Stimulated activated CD8-positive, alpha-beta memory T cell treated with anti-CD3 and anti-CD28 coated beads, Interleukin-15, amount 100 ng/mL, for 48 hours (primary cell): ENCODE measurements at places on chromosomes 5 and 9.

- DNase-seq = no peak
Measured at GRCh38 chr5:124658867-124659557, 87.4 kb downstream of the ZNF608 start.

- no peak for DNase-seq
Measured at GRCh38 chr9:69295872-69296552, 29.0 kb upstream of the ENTREP1 start.

DNA sequence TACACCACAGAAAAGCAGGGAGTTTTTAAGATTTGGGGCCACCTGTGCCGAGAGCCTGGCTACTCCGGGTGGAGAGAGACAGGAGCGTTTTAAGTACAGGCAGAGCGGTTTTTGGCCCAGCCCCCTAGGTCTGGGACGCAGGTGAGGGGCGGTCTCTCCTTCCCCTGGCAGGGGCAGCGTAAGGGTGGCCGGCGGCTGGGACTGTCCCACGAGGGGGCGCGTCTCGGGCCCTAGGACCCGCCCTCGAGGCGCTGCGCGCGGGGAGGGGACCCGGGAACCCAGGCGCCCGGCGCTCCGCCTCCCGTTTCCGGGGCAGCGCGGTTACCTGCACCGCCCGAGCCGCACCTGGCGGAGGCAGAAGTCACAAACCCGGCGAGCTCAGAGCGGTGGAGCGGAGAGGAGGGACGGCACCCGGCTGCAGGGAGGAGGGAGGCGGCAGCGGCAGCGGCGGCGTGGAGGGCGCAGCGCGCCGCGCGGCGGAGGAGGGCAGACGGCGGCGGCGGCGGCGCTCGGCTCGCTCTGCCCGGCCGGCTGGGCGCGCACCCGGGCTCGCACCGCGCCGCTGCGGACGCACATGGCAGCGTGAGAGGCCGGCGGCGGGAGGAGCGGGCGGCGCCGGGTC lies at the start of gene WWC1:
WWC1 (plus strand) TSS at position 304 of the 622 bp plus-strand sequence. CDS start 508 bp downstream, outside the sequence.
- DNase-seq = no peak

DNA sequence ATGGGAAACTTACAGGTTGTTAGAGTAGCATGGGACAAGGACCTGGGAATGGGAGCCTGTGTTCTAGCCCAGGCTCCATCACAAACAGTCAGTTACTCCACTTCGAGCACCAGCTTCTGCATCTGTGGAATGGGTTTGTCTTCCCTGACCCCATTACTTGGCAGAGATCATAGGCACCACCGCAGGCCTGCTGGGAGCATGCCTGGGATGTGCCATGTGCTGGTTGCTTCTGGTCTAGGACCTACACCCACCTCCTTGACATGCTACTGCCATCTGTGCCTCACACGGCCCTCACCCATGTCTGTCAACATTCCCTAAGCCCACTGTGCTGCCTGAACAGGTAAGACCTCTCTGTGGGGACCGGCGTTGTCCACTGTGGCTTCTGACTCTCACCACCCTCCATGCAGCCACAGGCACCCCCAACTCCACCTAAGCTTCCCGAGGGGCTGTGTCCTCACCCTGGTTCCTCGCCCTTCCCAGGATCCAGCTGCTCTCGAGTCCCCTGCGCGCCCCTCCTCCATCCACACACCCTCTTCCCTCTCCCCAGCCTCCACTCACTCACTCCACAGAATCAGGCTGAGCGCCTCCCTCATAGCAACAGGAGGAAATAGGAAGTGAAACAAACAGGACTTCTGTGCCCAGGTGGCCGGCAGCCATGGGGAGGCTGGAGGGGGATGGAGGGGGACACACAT lies 85.9 kb upstream of the FAM120A start:
- DNase-seq = no peak

DNA sequence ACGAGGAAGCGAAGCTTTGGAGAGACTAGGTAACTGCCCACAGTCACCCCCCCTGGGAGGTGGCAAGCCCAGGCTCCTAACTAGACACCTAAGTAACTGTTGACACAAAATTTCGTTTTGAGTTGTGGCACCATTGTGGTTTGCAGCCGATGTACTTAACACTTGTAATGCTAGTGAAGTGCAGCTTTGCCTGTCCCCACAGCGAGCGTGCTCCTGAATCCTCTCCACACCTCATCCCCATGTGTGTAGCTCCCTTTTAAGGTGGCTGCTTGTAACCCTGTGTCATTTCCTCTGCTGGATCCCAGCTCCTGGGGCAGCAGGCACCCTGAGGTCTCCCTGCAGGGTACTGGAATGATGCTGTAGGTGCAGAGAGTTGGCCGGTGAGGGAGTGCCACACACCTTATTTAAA lies 114.9 kb downstream of the TRIO start:
- DNase-seq = no peak

DNA sequence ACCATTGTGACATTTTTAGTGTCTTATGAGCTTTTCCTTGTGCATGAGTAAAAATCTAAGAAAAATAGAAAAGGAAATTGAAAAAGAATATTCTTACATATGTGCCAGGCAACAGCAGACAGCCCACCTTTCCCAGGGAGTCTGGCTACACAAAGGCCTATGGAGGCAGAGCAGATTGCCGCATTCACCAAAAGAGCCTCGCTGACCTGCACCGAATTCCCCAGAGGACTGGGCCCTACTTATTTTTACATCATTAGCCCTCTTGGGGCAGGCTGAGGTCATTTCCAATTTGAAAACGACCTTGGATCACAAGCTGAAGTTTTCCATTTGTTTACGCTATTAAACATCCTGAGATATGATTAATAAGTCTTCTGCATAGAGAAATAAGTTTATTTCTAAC lies 66.2 kb upstream of the WDR41 start:
- no peak for DNase-seq

DNA sequence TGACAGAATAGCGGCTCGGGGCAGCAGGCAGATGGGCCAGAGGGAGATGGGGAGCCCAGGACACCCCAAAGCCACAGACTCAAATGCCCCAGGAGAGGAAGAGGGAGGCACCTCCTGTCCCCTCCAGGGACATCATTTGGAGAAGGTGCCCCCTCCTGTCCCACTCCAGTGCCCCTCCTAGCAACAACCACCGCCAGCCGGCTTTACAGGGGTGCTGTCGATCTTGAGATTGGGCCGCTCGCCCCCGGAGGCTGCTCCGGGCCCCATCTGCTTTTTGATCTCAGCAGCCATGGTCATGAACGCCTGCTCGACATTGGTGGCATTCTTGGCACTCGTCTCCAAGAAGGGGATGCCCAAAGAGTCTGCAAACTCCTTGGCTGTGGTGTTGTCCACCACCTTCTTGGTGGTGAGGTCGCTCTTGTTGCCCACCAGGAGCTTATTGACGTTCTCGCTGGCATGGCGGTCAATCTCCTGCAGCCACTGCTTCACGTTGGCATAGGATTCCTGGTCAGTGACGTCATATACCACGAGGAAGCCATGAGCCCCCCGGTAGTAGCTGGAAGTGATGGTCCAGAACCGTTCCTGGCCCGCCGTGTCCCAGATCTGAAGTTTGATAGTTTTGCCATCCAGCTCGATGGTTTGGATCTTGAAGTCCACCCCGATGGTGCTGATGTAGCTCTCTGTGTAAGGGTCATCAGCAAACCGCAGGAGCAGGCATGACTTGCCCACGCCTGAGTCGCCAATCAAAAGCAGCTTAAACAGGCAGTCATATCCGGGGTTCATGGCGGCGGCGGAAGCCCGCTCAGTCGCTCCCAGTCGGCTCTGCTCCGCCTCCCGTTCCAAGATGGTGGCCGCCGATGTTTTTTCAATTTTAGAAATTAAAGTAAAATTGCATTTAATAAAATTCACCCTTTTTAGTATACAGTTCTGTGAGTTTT lies 14.0 kb upstream of the FRMPD1 start:
- no peak for DNase-seq

- no peak for DNase-seq
Measured at GRCh38 chr5:14059810-14060209, 83.3 kb upstream of the TRIO start.

DNA sequence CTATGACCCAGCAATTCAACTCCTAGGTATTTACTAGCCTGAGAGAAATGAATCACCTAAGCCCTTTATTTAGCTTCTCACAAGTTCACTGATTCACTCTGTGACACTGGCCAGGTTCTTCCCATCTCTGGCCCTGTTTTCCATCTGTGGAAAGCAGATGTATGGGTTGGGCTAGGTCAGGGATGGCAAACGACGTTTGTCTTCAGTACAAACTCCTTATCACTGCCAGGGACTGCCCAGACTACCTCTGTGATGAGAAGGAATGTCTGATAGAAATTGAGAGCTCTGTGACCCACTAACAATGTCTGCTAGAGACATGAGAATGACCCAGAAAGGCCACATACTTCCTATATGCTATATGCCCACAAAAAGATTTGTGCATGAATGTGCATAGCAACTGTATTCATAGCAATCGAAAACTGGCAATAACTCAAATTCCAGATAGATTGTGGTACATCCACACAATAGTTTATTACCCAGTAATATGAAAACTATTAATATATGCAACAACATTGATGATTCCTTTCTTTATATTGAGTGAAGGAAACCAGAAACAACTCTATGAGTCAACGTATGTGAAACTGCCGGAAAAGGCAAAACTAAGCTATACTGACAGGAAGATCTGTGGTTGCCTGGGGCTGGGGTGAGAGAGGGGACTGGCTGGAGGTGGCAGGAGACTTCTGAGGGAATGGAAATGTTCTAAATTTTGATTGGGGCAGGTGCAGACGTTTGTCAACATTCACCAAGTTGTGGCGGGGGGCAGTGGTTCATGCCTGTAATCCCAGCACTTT lies 32.0 kb upstream of the ADAM19 start:
- DNase-seq = peak; percentile 51

GRCh38 chr5:107669096-107670031 lies 1.4 kb downstream of the EFNA5 start:
- no peak for DNase-seq

GRCh38 chr5:59169081-59169767 lies 586.3 kb downstream of the RAB3C start:
- no peak for DNase-seq

DNA sequence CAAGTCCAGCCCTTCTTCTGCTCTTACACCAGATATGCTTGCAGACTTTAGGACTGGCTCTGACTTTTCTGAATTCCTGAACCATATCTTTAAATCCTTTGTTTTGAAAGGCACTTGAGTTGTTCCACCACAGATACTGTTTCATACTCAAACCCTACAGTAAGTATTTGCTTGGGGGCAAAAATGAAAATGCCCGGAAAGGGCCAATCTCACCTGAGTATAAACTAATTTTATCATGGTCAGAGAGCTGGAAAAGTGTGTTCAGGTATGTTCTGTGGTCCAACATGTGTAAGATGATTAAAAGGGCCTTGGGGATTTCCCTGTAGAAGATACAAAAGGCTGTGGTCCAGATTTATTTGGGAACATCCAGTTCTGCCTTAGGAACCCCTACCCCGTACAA lies 225.2 kb downstream of the MAN2A1 start:
- no peak for DNase-seq

GRCh38 chr9:105706156-105706555 lies 11.8 kb downstream of the TMEM38B start:
- DNase-seq = no peak

DNA sequence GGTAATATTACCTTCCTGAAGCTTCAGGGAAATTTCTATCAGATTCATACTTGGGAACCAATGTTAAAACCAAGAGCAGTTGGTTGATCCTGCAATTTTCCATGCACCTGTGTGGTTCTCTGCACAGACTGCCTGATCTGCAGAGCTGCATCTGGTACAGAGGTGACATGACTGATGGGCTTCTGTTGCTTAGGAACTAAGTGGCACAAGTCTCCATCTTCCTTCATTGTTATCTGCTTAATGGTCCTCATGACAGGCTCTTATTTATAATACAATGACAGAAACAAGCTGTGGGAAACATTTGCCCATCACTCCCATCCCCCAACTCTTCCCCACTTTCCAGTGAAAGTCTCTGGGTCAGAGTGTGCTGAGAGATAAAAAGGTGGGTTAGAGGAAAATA lies 799.1 kb downstream of the TAF11L14 start:
- DNase-seq = no peak

- DNase-seq = no peak
Measured at GRCh38 chr5:178278358-178279023, 45.9 kb upstream of the PHYKPL start.

DNA sequence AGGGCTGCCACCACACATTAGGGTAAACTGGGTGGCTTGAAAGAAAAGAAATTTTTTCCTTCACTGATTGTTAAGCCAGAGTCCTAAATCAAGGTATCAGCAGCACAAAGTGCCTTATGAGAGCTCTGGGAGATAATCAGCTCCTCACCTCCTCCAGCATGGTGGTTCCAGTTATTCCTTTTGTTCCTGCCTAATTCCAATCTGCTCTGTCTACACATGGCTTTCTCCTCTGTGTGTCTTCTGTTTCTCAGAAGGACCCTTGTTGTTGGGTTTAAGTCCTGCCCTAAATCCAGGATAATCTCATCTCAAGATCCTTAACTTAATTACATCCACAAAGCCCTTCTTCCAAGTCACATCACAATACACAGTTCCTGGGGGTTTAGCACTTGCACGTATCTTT lies 1352.0 kb upstream of the CDH9 start:
- no peak for DNase-seq

DNA sequence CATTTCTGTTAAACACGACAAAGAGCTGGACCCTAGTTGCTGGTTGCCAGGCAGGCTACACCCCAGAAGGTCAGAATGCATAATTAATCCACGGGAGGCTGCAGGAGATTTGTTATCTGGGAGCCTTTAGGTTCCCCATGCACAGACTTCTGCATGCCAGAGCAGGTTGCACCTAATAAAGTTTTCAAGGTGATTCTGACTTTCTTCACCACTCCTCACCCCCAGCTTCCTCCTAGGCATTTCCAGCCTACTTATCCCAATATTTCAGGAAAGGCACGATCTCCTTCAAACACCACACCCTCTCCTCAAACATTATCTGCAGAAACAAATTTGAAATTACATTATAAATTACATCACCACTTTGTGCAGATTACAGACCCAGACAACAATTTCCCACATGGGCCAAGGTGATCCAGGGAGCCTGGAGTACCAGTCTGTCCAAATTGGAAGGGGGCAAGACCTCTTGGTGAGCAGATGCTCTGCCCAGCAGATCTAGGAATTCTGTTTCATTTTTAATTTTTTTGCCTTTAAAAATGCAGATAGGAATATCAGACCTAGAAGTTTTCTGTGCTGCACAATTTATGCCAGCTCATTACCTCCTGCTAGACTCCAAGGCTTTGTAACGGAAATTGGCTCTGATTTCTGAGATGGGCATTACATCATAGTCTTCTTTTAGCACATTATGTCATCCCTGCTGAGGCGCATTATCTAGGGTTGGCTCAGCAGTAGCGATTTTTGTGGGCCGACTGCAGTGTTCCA lies 363.4 kb upstream of the SLC30A5 start:
- no peak for DNase-seq

GRCh38 chr5:139197710-139198669 lies at the start of gene SIL1:
Gene SIL1, minus strand, starts transcription at chr5:139198368. Its CDS starts 70,525 bp downstream, at chr5:139127843.
- peak; percentile 98 for DNase-seq

- no peak for DNase-seq
Measured at GRCh38 chr9:133402689-133403088, 15.1 kb downstream of the REXO4 start.

GRCh38 chr9:121353241-121354061 lies 16.6 kb downstream of the STOM start:
- DNase-seq = peak; percentile 48

GRCh38 chr5:43233946-43234345 lies 41.9 kb downstream of the NIM1K start:
- DNase-seq = no peak

- no peak for DNase-seq
Measured at GRCh38 chr9:99041618-99042017, 63.3 kb upstream of the TGFBR1 start.

GRCh38 chr9:79131824-79132377 lies 439.9 kb upstream of the TLE4 start:
- DNase-seq = no peak
